ENCODE measurements at places on chromosomes 5 and 9. TPM values are rescaled to one million over a fixed set of nuclear protein-coding genes. Genes with fewer than 3 reads are reported as not detected.
A peak's percentile ranks its signal among the peaks of the same experiment; 100 is the strongest.

The OR1J2 gene
- not detected for total RNA-seq

DNA sequence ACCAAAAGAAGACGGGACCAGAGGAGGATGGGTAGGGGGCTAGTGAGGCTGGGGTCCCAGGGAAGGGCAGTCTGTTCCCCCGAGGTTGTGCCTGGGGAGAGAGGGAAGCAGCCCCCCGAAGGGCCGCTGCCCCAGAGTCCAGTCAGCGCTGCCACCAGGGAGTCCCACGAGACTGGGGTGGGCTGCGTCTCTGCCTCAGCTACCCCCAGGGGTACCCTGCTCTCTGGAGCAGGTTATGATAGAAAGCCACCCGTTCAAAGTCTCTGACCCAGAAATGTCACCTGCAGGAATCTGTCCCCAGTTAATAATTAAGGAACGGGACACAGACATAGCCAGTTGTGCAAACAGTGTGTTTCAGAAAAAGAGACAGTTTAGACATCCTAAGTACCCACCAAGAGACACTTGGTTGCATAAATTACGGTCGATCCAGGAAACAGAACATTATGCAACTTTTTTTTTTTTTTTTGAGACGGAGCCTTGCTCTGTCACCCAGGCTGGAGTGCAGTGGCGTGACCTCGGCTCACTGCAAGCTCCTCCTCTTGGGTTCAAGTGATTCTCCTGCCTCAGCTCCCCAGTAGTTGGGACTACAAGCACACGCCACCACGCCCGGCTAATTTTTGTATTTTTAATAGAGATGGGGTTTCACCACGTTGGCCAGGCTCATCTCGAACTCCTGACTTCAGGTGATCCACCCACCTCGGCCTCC is 10.7 kb upstream of the AGPAT2 start:
- no peak overlapping the region for H3K4me3 ChIP-seq
- no peak overlapping the region for H3K27ac ChIP-seq

- H3K4me1 ChIP-seq: no peaks in the 10 kb centered on the region
- no peaks in the 10 kb centered on the region for H3K27me3 ChIP-seq
- no peak overlapping the region for H3K27ac ChIP-seq
- H3K4me3 ChIP-seq: no peak overlapping the region
- no peak for DNase-seq
Measured at GRCh38 chr5:169762338-169763095, 125.4 kb downstream of the DOCK2 start.

GRCh38 chr9:33229359-33230114 is 10.4 kb upstream of the SPINK4 start:
- no peak overlapping the region for H3K27ac ChIP-seq
- H3K4me3 ChIP-seq: no peak overlapping the region
- no peaks in the 10 kb centered on the region for H3K36me3 ChIP-seq
- DNase-seq: no peak
- H3K27me3 ChIP-seq: no peaks in the 10 kb centered on the region

DNA sequence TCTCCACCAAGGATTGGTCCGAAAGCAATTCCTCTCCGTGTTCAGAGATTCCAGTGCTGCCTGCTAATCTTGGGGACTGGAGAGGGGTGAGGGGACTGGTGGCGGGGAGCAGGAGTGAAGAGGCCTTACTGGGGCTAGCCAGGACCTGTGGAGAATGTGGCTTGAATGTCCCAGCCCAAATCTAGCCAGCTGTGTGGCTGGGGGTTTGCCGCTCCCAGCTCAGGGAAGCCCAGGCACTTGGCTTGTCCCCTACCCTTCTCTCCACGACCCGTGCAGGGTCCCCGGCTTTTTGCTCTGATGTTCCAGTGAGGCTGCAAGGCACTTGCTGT is 2.4 kb downstream of the N4BP3 start:
- no peaks in the 10 kb centered on the region for H3K36me3 ChIP-seq
- no peaks in the 10 kb centered on the region for H3K27me3 ChIP-seq
- peak overlapping the region; percentile 29 for H3K27ac ChIP-seq

DNA sequence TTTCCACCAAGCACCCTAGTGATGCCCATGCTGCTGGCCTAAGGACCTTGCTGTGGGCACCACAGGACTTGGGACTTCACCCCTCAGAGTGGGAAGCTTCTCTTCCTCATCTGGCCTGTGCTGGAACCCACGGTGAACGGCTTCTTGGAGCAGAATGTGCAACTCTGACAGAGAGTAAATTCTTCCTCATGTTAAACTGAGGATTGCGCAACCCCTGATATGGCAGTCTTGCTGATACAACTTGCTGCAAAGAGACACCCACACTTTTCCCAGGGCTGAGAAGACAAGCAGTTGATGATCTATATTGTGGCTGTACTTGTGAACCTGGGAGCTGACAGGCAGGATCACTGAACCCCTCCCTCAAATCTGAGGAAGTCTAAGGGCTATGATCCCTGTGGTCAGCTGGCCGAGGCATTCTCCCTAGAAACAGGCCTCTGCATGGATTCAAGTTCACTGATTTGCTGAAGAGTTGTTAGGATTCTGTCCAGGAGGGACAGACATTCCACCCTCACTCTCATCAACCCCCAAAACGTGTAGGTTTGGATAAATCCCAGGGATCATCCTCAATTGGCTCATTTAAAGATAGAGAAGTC is 307.2 kb downstream of the MTRR start:
- no peak for DNase-seq
- H3K4me3 ChIP-seq: no peak overlapping the region
- no peaks in the 10 kb centered on the region for H3K4me1 ChIP-seq
- H3K27me3 ChIP-seq: no peaks in the 10 kb centered on the region
- H3K36me3 ChIP-seq: no peaks in the 10 kb centered on the region

The BTNL8 gene
- 0.13 TPM for total RNA-seq

The HDHD3 gene
- total RNA-seq: 11.9 TPM

GRCh38 chr9:16705111-16705604 is 165.3 kb downstream of the BNC2 start:
- H3K36me3 ChIP-seq: no peaks in the 10 kb centered on the region
- no peaks in the 10 kb centered on the region for H3K27me3 ChIP-seq

DNA sequence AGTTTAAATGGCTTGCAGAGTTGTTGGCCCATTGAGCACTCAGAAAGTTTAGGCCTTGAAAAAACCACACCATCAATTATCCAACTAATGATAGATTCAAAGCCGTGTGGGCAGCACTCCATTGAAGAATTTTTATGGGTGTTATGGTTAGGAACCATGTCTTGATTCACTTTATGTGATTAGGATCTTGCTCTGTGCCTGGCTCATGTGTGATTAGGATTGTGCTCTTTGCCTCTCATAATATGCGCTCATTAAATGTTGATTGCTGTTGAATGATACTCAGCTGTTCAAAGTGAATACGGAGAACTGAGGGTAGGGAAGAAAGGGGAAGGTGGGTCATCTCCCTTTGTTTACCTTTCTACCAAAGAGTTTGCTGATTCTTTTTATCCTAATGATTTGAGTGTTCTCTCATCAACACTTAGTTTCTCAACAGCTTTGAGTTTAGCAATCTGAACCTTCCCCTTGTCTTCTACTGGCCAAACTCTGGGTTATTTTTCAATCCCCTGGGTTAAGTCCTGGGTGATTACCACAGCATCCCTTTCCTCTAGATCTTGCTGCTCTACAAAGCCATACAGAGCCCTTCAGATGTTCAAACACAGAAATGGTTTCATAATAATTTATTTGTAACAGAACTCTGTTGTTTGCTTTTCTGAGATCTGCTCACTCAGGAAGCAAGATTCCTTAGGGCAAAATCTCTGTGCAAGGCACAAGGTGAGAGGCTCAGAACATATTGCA is 668.8 kb upstream of the RGMB start:
- H3K4me1 ChIP-seq: no peaks in the 10 kb centered on the region
- no peaks in the 10 kb centered on the region for H3K27me3 ChIP-seq
- no peak overlapping the region for H3K27ac ChIP-seq
- DNase-seq: no peak
- H3K36me3 ChIP-seq: no peaks in the 10 kb centered on the region

DNA sequence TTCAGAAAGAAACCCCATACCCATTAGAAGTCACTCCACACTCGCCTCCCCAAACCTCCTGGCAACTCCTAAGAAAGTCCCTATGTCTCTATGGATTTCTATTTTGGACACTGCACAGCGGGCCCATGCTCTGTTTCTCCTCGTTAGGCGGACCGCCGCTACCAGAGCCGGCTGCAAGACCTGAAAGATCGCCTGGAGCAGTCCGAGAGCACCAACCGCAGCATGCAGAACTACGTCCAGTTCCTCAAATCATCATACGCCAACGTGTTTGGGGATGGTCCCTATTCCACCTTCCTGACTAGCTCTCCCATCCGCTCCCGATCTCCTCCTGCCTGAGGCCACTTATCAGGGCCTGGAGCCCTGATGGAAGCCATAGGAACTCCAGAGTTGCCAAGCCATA is 4.6 kb upstream of the GLE1 start:
- H3K4me1 ChIP-seq: peaks cover 4% of the 10 kb centered on the region
- no peak overlapping the region for H3K27ac ChIP-seq
- H3K36me3 ChIP-seq: peaks cover 13% of the 10 kb centered on the region
- no peak overlapping the region for H3K4me3 ChIP-seq

- no peak overlapping the region for H3K4me3 ChIP-seq
- no peaks in the 10 kb centered on the region for H3K27me3 ChIP-seq
- H3K27ac ChIP-seq: no peak overlapping the region
- peaks cover 61% of the 10 kb centered on the region for H3K36me3 ChIP-seq
- DNase-seq: no peak
- H3K4me1 ChIP-seq: peaks cover 11% of the 10 kb centered on the region
Measured at GRCh38 chr5:886036-886435, 6.6 kb downstream of the BRD9 start.

DNA sequence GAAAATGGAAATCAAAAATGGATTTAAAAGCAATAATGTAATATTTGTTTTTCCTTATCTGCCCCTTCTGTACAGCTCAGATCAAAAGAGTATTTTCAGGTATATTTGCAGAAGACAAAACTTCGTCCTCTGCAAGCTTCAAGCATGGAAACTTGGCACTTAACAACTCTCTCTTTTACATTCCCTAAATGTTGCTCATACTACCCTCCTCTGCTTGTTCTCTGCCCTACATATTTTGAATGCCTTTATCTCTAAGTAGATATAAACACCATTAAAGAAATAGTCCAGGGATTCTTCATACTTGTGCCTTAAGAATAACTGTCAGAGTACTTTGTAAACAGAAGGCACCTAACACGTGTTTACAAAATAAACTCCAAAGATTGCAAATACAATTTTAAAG is 19.2 kb upstream of the SMC2 start:
- H3K4me1 ChIP-seq: no peaks in the 10 kb centered on the region
- H3K27me3 ChIP-seq: no peaks in the 10 kb centered on the region
- H3K36me3 ChIP-seq: no peaks in the 10 kb centered on the region
- no peak overlapping the region for H3K4me3 ChIP-seq
- H3K27ac ChIP-seq: no peak overlapping the region

The MCC gene
- total RNA-seq: 4.2 TPM

The HAND1 gene
- not detected for total RNA-seq

The STC2 gene
- 2.1 TPM for total RNA-seq

- H3K4me3 ChIP-seq: no peak overlapping the region
- H3K27ac ChIP-seq: no peak overlapping the region
- H3K36me3 ChIP-seq: no peaks in the 10 kb centered on the region
Measured at GRCh38 chr5:53569453-53569852, 9.0 kb downstream of the NDUFS4 start.

- no peaks in the 10 kb centered on the region for H3K27me3 ChIP-seq
- peak; percentile 28 for DNase-seq
- H3K27ac ChIP-seq: peak overlapping the region; percentile 26
- H3K36me3 ChIP-seq: peaks cover 29% of the 10 kb centered on the region
Measured at GRCh38 chr5:66171349-66172344, 27.5 kb downstream of the SREK1 start.

DNA sequence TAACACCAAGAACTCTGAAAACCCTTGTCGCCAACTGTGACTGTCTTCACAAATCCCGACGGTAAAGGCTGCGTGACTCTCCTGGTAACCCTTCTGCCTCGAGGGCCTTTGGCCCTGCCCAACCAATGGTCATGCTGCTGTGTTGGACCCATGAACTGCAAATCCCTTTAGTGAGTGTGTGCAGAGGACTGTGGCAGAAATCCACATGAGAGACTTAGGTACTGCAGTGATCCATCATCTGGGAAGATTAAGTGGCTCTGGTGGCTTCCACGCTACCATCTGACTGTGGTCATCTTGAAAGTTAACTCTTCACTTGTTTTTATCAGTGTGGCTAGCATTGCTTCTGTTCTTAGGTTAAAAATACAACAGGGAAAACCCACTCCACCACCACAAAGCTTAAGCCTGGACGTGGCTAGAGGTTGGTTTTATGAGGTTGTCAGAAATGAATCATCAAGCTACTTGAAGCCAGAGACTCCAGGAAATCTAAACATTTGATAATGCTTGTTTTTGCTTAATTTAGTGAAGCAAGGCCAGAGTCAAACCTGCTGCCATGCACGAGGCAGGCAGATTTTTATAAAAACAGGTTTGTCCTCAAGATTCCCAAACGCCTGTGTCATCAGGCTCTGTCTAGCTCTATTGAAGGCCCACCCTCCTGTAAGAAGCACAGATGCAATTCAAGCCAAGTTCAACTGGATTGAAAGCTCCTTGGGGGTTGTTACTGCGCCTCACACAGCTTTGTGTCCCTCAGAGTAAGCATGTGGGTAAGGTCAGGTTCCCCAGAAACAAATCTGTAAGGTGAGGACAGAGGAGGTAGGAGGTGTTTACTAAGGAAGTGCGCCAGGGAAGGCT is 52.7 kb upstream of the ERCC6L2 start:
- no peak overlapping the region for H3K27ac ChIP-seq
- DNase-seq: no peak
- H3K4me3 ChIP-seq: no peak overlapping the region
- no peaks in the 10 kb centered on the region for H3K36me3 ChIP-seq

GRCh38 chr9:121559183-121559582 is 59.5 kb upstream of the GGTA1 start:
- no peaks in the 10 kb centered on the region for H3K27me3 ChIP-seq
- H3K4me1 ChIP-seq: peaks cover 12% of the 10 kb centered on the region
- no peaks in the 10 kb centered on the region for H3K36me3 ChIP-seq
- DNase-seq: no peak
- no peak overlapping the region for H3K27ac ChIP-seq
- H3K4me3 ChIP-seq: no peak overlapping the region

GRCh38 chr5:174344335-174344734 is 298.8 kb downstream of the NSG2 start:
- no peak overlapping the region for H3K27ac ChIP-seq
- no peaks in the 10 kb centered on the region for H3K4me1 ChIP-seq
- H3K4me3 ChIP-seq: no peak overlapping the region
- no peaks in the 10 kb centered on the region for H3K36me3 ChIP-seq

- DNase-seq: no peak
- no peaks in the 10 kb centered on the region for H3K4me1 ChIP-seq
- no peaks in the 10 kb centered on the region for H3K27me3 ChIP-seq
- no peak overlapping the region for H3K27ac ChIP-seq
Measured at GRCh38 chr5:108303611-108304010, 78.3 kb downstream of the FBXL17 start.
